ENCODE measurements at places on chromosomes 2 and 18.

GRCh38 chr2:19676770-19677169 is 225.0 kb downstream of the TTC32 start:
- H3K4me1 ChIP-seq = peaks cover 34% of the 10 kb centered on the region
- H3K4me3 ChIP-seq = no peak overlapping the region
- no peaks in the 10 kb centered on the region for H3K36me3 ChIP-seq
- DNase-seq = no peak
- no peak overlapping the region for H3K27ac ChIP-seq

DNA sequence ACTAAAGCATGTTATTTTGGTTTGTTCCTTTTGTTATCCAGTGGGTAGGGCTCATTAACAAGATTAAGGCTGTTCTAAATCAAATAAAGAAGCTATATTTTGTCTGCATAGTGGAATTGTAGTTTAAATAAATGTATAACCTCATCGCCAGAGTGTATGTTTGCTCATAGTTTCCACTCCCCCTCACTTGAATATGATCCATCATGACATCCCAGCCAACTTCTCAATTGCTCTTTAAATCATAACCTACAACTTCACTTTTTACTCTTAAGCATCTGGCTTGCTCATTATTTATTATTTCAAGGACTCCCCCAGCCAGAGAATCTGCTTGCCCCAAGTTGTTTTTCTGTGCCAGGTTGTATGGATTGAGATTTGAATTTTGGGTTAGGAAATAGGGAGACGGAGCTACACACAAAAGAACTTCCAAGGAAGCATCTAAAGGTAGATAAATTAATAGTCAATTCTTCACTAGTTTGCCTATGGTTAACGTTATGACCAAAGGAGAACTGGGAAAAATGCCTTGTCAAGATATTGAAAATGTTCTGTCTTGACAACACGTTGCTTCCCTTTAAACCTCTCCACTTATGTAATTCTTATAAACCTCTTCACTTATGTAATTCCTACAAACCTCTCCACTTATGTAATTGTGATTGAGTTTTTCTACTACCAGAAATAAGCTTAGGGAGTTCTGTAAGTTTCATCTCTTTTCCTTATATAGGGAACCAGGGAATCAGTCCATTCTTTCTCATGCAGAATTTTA is 55.4 kb upstream of the UPP2 start:
- H3K4me1 ChIP-seq = peaks cover 6% of the 10 kb centered on the region
- no peak overlapping the region for H3K27ac ChIP-seq
- H3K27me3 ChIP-seq = peaks cover 12% of the 10 kb centered on the region
- no peaks in the 10 kb centered on the region for H3K36me3 ChIP-seq

GRCh38 chr2:8067784-8068336 is 614.0 kb upstream of the ID2 start:
- peaks cover 4% of the 10 kb centered on the region for H3K27me3 ChIP-seq
- no peaks in the 10 kb centered on the region for H3K36me3 ChIP-seq
- no peaks in the 10 kb centered on the region for H3K4me1 ChIP-seq
- H3K27ac ChIP-seq = no peak overlapping the region

GRCh38 chr2:127122361-127123027 is 15.5 kb upstream of the BIN1 start:
- H3K4me1 ChIP-seq = peaks cover 13% of the 10 kb centered on the region
- H3K4me3 ChIP-seq = no peak overlapping the region
- no peak overlapping the region for H3K27ac ChIP-seq
- no peaks in the 10 kb centered on the region for H3K36me3 ChIP-seq

DNA sequence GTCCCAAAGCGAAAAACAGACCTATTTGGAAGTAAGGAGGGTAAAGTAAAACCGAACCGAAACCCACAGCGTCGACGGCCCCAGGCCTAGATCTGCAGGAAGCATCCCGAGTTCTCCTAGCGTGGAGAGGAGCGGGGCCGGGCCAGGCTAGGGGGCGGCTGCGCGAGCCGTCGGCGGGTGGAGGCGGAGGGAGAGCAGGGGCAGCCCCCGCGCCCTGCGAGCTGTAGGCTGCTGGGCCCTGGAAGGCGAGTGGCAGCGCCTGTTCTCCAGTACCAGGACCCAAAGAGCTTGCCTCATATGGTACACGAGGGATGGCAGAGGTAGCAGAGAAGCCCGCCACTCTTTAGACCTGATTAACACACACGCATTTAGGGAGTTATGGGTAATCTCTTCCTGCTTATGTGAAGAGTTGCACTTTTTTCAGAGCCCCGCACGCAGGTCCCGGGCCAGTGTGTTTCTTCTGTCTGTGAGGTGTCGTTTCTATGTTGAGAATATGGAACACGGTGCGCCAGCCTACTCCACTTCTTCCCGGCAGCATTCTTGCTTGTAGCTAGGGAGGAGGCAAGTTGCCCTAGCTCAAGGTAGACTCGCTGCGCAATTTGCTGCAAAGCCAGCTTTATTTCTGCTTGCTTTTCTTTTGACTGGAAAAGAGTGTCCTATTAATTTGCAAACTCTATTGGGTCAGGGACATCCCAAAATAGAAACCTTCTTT is 71.1 kb downstream of the ARHGEF33 start:
- peak overlapping the region; percentile 56 for H3K4me3 ChIP-seq
- DNase-seq = no peak
- H3K36me3 ChIP-seq = no peaks in the 10 kb centered on the region
- H3K27me3 ChIP-seq = peaks cover 10% of the 10 kb centered on the region

DNA sequence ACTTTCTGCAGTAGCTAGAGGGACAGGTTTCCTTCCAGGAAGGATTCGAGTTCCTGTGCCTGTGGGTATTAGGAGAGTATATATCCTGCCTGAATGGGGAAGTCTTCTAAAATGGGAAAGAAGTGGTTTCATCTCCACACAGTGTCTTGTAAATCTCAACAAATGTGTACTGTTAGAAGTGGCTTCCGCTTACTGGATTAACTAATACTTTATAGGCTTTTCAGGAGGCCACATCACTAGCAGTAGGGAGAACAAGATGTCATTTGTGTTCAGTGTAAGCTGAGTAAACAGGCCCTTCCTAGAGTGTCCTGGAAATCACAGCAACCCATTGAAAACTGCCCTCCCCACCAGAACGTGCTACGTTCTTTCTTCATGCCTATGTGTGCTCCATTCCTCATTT is 12.5 kb upstream of the POLR1B start:
- peaks cover 21% of the 10 kb centered on the region for H3K36me3 ChIP-seq
- DNase-seq = no peak
- H3K27ac ChIP-seq = no peak overlapping the region
- no peaks in the 10 kb centered on the region for H3K27me3 ChIP-seq
- no peaks in the 10 kb centered on the region for H3K4me1 ChIP-seq

GRCh38 chr18:35144698-35145097 is 96.1 kb upstream of the ZNF397 start:
- DNase-seq = no peak
- no peak overlapping the region for H3K27ac ChIP-seq
- H3K4me1 ChIP-seq = no peaks in the 10 kb centered on the region
- peaks cover 20% of the 10 kb centered on the region for H3K36me3 ChIP-seq

GRCh38 chr18:9568186-9568585 is 46.2 kb downstream of the PPP4R1 start:
- no peak for DNase-seq
- H3K27ac ChIP-seq = no peak overlapping the region

- DNase-seq = no peak
- H3K27me3 ChIP-seq = peaks cover 55% of the 10 kb centered on the region
- H3K27ac ChIP-seq = no peak overlapping the region
- H3K4me1 ChIP-seq = peaks cover 18% of the 10 kb centered on the region
- H3K4me3 ChIP-seq = no peak overlapping the region
Observed at GRCh38 chr18:332721-333510, 65.1 kb upstream of the THOC1 start.

DNA sequence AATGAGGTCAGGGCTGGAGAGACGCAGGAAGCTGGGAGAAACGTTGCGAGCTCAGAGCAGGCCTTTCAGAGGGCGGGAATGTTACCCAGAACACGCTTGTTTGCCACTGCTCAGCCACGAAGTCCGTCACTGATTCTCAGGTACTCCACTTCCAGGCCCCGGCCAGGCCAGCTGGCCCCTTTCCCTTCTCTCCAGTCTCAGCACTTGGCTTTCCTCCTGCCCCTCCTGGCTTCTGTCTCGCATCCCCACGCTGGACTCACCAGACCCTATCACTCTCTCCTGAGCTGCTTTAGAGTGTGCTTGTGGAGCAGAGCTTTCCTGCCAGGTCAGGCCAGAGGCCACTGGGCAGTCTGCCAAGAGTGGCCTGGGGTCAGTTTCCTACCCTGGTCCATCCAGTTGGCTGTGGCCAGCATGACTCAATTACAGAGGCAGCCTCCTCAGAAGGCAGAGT is 151.4 kb downstream of the TWIST2 start:
- H3K27me3 ChIP-seq = peaks cover 10% of the 10 kb centered on the region
- DNase-seq = no peak
- peaks cover 5% of the 10 kb centered on the region for H3K36me3 ChIP-seq

- H3K27ac ChIP-seq = no peak overlapping the region
- H3K27me3 ChIP-seq = no peaks in the 10 kb centered on the region
- peaks cover 6% of the 10 kb centered on the region for H3K4me1 ChIP-seq
- H3K36me3 ChIP-seq = peaks cover 7% of the 10 kb centered on the region
Observed at GRCh38 chr18:70195852-70196434, 9.5 kb downstream of the RTTN start.

GRCh38 chr2:10796703-10797102 is 15.9 kb downstream of the PDIA6 start:
- no peak overlapping the region for H3K27ac ChIP-seq
- no peaks in the 10 kb centered on the region for H3K27me3 ChIP-seq
- H3K4me3 ChIP-seq = no peak overlapping the region
- H3K36me3 ChIP-seq = peaks cover 13% of the 10 kb centered on the region
- peaks cover 10% of the 10 kb centered on the region for H3K4me1 ChIP-seq
- DNase-seq = no peak

DNA sequence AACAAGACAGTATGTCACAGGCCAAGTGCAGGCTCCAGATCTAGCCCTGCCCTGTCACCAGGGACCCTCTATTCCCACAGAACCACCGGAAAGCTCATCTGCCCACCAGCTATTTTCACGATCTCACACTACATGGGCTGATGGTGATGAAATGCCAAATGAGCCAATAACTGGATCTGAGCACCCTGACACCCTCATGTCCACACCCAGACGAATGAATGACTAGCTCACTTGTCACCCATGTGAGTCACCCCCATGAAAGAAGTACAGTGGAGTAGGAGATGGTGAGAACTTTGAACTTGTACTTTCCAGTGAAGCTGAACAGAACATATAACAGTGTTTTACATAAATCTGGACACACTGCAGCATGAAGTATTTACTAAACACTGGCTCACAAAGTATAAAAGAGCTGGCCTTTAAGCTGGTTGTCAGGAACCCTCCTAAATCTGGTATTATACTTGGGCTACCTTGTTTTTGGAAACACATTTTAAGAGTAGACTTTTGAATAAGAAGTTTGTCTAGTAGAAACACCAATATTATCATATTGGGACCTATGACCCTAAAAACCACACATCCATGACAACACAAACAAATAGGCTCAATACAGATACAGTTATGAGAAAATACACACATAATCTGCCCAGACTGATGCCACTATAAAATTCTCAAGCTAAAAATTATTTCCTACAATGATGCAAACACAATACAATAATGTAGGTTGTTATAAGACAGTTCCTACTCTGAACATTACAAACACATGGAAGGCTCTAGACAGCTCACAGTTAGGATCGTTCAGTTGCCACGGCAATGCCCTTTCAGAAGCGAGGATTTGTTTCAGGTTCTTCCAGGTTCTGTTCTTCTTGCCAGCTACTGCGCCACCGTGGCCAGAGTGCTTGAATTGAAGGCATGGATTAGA is 19.0 kb downstream of the INO80C start:
- peaks cover 16% of the 10 kb centered on the region for H3K4me1 ChIP-seq
- H3K36me3 ChIP-seq = no peaks in the 10 kb centered on the region
- no peaks in the 10 kb centered on the region for H3K27me3 ChIP-seq

- no peak for DNase-seq
- no peak overlapping the region for H3K4me3 ChIP-seq
- no peak overlapping the region for H3K27ac ChIP-seq
- H3K27me3 ChIP-seq = no peaks in the 10 kb centered on the region
Observed at GRCh38 chr2:220000586-220000985, 373.2 kb downstream of the SLC4A3 start.

DNA sequence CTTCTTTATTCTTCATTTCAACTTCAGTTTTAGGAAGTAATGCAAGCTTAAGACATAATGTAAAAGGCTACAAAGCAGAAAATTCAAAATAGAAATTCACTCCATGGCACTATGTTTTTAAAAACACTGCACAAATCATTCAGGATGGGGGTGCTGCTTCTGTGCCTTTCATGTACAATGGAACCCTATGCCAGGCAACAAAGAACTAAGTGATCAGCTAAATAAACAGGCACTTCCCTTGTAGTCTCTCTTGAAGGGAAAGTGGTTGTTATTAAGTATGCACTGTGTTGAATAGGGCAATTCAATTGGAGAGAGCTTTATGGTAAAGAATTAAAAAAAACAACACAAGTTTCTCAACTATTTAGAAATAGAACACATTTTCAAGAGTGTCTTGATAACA is 10.9 kb upstream of the ERBB4 start:
- H3K27ac ChIP-seq = no peak overlapping the region
- no peaks in the 10 kb centered on the region for H3K36me3 ChIP-seq
- H3K27me3 ChIP-seq = no peaks in the 10 kb centered on the region
- H3K4me3 ChIP-seq = no peak overlapping the region

DNA sequence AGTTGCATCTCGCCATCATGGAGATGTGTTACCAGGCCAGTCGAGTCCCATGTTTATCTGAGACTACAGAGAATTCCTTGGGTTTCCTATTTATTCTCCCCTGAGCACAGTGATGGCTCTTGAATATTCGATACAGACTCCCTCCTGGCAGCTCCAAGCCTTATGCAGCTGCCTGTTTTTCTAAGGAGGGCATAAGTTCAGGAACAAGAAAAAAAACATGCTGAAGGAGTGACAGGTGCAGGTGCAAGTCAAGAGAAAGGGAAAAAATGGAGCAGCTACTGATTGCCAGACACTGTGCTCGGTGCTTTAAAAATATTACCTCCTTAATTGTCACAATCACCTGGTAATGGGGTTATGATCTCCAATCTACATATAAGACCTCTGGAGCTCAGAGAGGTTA is 177.2 kb upstream of the DPP10 start:
- no peaks in the 10 kb centered on the region for H3K36me3 ChIP-seq
- H3K27ac ChIP-seq = no peak overlapping the region
- H3K4me1 ChIP-seq = no peaks in the 10 kb centered on the region
- no peak for DNase-seq

GRCh38 chr2:156619021-156619539 is 182.9 kb downstream of the GPD2 start:
- no peaks in the 10 kb centered on the region for H3K4me1 ChIP-seq
- DNase-seq = no peak
- H3K27ac ChIP-seq = no peak overlapping the region

DNA sequence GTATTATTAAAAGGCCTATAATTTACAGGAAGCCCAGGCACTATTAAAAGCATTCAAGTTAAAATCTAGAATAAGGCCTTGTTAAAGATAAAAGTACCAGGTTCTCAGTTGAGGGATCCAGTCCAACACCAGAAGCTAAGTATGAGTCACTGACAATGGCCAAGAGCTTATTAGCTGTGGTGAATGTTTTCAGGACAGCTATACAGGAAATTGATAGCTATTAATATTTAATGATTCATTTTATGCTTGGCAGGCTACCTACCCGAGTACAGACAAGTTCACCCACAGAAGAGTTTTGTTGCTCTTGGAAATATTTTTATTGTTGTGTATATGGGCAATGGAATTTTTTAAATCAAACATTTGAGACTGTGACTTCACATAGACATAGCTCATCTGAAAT is 729.6 kb upstream of the ZNF804A start:
- no peak overlapping the region for H3K27ac ChIP-seq
- no peaks in the 10 kb centered on the region for H3K27me3 ChIP-seq
- no peak for DNase-seq
- no peak overlapping the region for H3K4me3 ChIP-seq

GRCh38 chr2:211055438-211055837 is 499.0 kb downstream of the CPS1 start:
- H3K4me1 ChIP-seq = no peaks in the 10 kb centered on the region
- H3K27me3 ChIP-seq = no peaks in the 10 kb centered on the region
- peaks cover 4% of the 10 kb centered on the region for H3K36me3 ChIP-seq
- H3K4me3 ChIP-seq = no peak overlapping the region
